ENCODE measurements at places on chromosomes 11 and 22.

DNA sequence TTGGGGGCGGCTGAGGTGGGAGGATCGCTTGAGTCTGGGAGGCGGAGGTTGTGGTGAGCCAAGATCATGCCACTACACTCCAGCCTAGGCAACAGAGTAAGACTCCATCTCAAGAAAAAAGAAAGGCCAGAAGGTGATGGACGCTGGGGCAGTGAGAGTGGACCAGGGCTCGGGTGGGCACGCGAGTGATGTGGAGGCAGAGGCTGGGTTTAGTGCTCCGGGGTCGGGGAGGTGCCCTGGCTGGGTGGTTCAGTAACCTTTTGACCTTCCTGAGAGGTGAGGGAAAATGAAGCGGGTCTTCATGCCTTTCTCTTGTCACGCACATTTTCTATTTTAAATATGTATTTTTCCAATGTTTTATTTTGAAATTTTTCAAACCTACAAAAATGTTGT lies 45.1 kb downstream of the ST14 start:
- no peak for DNase-seq

DNA sequence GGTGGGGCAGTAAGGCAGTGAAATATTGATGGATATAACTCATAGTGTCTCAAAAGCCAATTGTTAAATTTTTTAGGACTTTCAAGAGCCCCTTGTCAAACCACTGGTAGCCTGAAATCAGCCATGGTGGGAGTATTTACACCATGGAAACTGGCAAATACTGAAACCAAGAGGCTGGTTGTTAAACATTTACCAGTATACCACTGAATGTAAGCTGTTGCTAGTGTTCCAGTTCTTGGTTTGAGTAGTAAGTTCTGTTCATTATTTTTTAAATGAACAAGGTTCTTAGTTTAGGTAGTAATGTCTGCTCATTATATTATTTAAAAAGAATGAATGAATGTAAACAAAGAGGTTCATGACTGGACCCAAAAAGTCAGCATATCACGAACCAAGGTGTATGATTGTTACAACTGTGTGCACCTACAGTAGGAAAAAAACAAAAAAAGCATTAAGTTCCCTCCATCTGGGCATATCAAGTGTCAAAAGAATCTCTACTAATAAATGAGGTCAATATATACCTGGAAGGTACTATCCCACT lies 4.5 kb upstream of the EIF3F start:
- no peak for DNase-seq

GRCh38 chr11:33362051-33362910 lies 105.1 kb downstream of the HIPK3 start:
- no peak for DNase-seq

GRCh38 chr11:122025757-122026156 lies 90.3 kb downstream of the BLID start:
- DNase-seq = no peak

GRCh38 chr11:118448294-118448693 lies 12.0 kb downstream of the KMT2A start:
- DNase-seq = no peak

DNA sequence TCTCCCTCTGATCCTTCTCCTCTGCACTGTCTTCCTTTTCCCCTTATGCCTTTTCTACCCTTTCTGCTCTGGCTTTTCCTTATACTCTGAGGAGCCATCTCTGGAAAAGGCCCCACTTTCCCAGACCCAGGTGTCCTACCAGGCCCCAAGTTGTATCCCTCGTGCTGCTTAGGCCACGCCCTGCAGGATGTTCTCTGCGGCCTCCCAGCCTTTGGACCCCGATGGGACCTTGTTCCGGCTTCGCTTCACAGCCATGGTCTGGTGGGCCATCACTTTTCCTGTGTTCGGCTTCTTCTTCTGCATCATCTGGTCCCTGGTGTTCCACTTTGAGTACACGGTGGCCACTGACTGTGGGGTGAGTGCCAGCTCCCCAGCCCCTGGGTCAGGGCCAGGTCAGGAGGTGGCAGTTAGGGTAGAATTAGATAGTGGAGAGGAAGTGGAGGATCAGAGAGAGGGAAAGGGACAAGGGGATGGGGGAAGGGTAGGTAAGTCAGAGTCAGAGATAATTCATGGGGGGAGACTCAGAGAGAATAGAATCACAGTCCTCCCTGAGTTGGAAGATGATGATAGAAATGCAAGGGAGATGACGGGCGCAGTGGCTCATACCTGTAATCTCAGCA lies 8.9 kb downstream of the PGAP2 start:
- no peak for DNase-seq

Measured in activated CD4-positive, CD25-positive, alpha-beta regulatory T cell (primary cell).